ENCODE measurements at places on chromosomes 3 and 15.

- no peak for DNase-seq
These were observed 34.3 kb downstream of the GOLIM4 start for GRCh38 chr3:168061332-168061996.

- no peak for DNase-seq
These were observed 74.0 kb downstream of the B3GALNT1 start for GRCh38 chr3:161031134-161031533.

- DNase-seq: no peak
These were observed 498 bp downstream of the PDE12 start for GRCh38 chr3:57556459-57557084.

DNA sequence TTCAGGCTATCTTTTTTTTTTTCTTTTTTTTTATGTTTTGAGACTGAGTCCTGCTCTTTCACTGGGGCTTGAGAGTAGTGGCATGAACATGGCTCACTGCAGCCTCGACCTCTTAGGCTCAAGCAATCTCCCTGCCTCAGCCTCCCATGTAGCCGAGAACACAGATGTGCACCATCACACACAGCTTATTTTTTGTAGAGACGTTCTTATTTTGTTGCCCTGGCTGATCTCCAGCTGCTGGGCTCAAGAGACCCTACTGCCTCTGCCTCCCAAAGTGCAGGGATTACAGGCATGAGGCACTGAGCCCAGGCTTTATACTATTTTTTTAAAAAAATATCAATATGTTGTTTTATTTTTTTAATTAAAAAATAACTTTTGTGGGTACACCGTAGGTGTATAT lies 467.3 kb downstream of the CADM2 start:
- DNase-seq: no peak

DNA sequence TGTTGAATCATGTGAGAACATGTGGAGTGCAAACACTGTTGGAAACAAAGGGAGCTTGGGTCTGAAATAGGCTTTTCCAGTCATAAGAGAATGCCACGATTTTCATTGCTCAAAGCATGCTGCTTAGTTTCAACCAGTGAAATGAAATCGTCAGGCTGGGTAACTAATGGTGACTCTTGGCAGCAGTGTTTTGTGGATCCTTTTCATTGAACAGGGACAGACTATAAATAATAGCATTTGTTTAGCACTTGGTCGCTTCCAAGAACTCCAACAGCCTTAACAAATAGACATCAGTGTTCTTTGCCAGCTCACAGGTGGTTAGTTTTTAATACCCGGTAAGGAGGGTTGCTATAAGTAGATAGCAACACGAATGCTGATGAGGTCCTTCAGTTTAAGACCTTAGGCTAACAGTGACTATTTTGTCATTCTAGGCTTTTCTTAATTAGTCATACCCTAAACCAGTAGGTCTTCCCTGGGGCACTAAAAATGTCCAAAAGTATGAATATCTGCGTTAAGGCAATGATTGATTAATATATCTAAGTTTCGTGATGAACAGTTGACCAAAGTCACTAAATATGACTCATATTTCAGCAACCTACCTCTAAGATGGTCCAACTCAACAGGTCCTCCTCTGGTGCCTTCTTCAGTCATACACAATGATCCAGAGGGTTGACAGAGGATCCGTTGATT lies 15.8 kb downstream of the TP63 start:
- no peak for DNase-seq

DNA sequence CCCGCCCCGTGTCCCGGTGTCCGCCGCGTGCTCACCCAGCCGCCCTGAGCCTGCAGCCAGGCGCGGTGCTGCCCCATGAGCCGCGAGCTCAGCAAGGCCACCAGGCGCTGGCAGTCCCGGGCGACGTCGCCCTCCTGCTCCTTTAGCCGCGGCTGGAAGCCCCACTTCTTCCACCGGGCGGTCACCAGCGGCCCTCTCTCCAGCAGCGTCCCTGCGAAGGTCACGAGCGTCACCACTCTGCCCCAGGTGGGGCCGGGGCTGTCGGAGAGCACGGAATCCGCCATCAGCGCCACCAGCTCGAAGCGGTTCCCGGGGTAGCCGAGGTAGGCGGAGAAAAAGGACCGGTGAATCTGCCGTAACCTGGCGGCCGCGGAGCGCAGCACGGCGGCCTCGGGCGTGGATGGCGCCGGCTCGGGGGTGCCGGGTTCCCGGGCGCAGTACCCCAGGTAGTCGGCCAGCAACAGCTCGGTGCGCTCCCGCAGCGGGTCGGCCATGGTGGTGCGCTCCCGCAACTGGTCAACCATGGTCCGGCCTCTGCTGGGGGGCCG lies 298 bp downstream of the BCL2L10 start:
- no peak for DNase-seq
